Upper lobe of left lung (tissue), 6 donors: ENCODE measurements at places on chromosomes 6 and 20. TPM values are rescaled to one million over a fixed set of nuclear protein-coding genes. Genes with fewer than 3 reads are reported as not detected.

Gene THBD
- total RNA-seq = 235 TPM

Gene PDE7B
- total RNA-seq = 1.0 TPM

Gene PCIF1
- 48.9 TPM for total RNA-seq

DNA sequence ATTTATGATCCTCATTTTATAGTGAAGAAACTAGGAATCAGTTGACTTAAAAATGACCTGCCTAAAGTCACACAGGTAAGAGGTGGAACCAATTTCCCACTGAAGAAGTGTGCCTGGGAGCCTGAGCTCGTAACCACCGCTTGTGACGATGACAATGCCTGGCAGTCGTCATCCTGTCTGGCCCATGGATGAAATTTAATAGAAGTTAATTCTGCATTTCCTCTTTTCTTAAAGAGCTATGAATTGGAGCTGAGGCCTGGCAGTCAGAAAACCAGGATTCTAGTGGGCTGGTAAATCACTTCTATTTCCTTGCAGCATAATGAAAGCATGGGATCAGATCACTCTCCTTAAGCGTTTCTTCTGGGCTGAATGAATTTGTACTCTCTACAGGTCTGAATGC lies 200.0 kb upstream of the SGK1 start:
- DNase-seq = no peak

- peak; percentile 72 for DNase-seq
These were observed 526 bp downstream of the SOD2 start for GRCh38 chr6:159692303-159693127.

Gene IL17F
- total RNA-seq = not detected

GRCh38 chr6:30144811-30145210 lies 8.9 kb downstream of the TRIM40 start:
- no peak for DNase-seq
